ENCODE measurements at places on chromosomes 3 and 15.
A peak's percentile ranks its signal among the peaks of the same experiment; 100 is the strongest.

- no peak for DNase-seq
Measured at GRCh38 chr15:43239732-43240491, 19.1 kb upstream of the EPB42 start.

DNA sequence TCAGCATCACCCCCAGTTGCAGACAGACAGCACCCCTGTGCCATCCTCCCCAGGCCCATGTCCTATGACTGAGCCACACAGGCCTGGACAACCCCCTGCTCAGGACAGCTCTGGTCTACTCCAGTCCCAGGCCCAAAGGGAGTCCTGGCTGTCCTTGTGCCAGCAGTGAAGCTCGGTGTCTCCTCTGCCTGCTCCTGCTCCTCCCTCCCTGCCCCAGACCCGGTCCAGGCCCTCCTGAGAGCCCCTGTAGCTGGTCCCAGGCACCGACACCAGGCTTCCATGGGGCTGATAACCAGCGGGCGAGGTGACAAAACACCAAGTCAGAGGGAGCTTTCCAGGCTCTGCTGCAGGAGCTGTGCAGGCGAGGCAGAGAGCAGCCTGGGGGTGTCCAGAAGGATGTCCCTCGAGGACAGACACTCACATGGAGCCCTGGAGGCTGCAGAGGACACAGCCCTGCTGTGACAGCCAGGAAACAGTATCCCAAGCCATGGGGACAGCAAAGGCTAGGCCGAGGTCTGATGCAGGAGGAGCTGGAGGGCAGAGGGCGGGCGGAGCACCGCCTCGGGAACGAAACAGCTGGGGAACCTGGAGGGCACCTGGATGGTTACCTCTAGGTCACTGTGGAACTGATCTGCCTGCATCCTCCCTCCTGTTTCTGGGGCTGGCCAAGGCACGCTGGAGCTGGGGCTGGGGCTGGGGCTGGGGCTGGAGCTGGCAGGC is 103.8 kb upstream of the PRR20G start:
- DNase-seq: no peak

DNA sequence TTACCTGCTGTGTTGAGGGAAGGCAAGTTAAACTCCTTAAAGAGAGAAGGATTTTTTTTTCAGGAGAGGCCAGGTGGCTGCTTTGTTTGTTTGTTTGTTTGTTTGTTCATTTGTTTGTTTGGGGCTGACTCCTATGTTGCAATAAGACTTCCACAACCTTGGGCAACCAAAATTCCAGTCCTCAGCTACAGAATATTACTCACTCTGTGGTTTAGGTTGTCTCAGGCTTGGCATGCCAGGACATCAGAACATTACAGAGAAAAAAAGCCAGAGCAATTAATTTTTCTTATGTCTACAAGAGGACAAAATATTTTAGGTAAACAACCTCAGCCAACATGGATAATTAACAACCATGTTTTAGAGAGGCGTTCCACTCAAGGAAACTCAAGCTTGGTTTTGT is 156.7 kb upstream of the ATP11B start:
- no peak for DNase-seq

DNA sequence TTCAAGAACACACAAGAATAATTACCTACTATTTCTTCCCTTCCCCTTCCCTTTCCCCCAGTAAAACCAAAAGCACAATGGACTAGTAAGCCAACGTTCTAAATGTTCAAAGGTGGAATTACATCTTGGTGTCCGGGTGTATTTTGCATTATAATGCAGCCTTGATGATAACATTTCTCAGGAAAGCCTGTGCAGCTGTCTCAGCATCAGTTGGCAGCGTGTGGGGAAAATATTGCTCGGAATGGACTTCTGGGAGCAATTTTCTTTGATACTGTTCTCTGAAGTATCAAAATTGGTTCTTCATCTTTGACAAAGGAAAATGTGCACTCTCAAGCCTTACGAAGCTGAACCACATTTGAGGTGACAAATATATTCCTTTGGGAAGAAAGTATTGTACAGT is 198.9 kb downstream of the AGBL1 start:
- DNase-seq: no peak

DNA sequence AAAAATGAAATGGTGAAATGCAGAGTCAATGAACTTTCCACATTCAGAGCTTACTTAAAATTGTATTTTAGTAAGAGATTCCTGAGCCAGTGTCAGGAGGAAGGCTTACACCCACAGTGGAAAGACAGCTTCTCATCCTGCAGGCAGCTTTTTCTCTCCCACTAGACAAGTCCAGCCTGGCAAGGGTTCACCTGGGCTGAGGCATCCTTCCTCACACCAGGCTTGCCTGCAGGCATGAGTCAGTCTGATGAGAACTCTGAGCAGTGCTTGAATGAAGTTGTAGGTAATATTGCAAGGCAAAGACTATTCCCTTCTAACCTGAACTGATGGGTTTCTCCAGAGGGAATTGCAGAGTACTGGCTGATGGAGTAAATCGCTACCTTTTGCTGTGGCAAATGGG is 3.1 kb downstream of the CCR4 start:
- no peak for DNase-seq

DNA sequence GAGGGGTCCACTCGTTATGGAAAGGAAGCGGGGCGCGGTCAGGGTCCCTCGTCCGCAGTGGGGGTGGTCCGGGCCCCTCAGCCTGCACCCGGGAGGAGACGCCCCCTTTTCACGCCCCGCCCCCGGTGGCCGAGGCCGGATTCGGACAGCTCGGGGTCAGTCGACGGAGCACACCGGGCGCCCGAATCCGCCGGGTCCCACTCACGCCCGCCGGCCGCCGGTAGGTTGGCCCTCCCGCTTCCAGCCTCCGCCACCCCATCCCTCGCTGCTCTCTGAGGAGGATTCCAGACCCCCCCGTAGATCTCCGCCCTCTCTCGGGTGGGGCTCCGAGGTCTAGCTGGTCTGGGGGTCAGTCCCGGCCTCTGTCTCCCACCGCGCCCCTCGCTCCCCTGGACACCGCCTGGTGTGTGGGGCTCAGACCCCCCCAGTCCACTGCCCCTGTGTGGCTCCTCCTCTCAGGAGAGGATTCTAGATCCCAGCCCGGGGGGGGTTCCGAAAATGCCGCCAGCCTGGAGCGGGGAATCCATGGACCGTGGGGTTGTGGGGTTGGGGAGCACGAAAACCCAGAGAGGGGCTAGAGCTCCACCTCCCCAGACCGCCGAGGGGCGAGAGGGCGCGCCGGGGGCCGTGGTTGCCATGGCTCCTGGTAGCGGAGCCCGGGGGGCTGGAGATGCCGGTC is 725 bp downstream of the CHL1 start:
- no peak for DNase-seq

DNA sequence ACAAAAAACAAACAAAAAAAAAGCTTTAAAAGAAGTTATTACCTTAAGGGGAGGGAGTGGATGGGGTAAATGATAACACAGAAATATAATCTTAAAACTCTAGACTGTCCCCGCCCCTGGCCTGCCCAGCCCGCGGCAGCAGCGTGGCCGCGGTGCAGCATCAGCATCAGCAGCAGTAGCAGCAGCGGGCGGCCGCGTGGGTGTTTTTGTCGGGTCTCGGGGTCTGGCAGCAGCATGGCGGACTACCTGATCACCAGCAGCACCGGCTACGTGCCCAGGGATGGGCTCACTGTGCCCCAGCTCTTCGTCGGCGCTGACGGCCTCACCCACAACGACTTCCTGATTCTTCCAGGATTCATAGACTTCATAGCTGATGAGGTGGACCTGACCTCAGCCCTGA is 80.0 kb upstream of the ANKRD28 start:
- DNase-seq: no peak

DNA sequence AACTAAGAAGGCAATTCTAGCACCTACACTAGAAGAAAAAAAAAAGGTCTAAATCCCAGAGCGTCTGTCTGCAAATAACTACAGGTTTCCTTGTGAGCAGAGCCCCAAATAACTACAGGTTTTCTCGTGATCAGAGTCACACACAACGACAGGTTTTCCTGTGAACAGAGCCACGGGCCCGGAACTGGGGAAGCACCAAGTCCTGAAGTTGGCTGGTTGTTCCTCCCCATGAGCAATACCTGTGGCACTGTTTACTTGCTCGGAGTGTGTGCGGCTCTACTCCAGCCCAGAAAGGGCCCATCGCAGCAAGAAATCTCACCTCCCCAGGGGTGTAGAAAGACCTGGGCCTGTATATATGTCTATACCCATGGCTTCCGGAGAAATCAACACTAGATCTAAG is 644 bp upstream of the MASP1 start:
- DNase-seq: peak; percentile 37

DNA sequence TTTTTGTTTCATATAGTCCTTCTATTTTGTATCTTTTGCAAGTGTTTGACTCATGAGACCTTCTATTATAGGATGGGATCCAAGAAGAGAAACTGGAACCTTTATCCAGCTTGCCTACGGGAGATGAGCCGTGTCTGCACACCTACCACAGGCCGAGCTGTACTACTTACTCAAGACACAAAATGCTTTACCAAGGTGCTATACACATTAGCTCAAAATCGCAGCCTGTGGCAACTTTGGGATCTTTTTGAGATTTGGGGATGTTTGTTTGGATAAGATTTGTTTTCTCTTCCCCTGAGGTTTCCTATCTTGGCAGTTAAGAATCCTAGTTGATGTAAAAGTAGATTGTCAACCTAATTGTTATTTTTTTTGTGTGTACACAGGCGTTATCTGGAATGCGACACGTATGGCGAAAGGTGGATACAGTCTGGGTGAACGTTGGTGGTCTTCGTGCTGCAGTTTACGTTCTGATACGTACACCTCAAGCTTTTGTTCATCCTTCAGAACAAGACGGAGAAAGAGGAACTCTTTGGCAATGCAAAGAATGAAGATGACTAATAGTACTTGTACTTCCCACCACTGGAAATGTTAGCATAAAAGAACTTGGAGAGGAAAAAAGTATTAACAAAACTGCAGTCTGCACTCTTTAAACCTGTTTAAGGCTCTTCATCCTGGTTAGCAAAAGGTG is 13.1 kb upstream of the SETD5 start:
- DNase-seq: peak; percentile 39

- peak; percentile 31 for DNase-seq
Measured at GRCh38 chr15:72796515-72797337, 13.2 kb upstream of the ADPGK start.

DNA sequence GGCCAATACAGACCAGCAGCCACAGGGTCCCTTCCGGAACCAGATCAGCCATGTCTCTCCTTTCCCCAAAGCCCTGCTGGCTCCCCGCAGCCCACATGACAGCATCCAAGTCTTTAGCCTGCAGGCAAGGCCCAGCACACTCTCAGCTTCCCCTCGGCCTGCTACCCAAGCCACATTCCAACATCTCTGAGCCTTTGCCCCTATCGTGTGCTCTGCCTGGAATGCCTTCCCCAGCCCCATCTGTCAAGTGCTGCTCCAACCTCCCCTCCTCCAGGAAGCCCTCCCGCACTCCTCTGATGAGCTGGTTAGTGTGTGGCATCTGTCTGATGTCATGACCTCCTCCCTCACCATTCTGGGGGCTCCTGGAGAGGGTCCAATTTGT is 8.5 kb downstream of the PLXND1 start:
- DNase-seq: peak; percentile 62

DNA sequence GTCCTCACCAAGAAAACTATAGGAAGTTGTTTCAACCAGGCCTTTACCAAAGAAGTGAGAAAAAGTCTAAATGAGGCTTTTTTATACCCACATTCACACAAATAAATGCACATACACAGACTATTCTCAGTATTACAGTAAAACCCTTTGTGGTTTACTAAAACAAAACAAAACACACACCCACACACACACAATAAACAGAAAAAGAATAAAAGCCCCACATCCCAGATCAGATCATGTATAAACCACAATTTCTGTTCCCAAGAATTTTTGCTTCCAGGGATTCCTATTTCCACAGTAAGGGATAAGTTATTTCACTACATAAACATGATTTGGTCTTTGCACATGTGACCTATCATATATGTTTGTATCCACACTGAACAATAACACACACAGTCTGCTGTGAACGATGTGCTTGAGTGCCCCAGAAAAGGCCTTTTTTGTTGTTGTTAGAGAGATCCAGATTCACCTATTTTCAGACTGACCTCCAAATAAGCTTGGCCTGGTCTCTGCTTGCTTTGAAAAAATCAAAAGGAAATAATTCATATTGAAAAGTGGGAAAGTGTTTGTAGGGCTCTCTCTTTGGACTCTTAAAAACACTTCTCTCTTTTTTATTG is 283.4 kb upstream of the ATP11B start:
- DNase-seq: no peak
